ENCODE measurements at places on chromosomes 6 and 20.

DNA sequence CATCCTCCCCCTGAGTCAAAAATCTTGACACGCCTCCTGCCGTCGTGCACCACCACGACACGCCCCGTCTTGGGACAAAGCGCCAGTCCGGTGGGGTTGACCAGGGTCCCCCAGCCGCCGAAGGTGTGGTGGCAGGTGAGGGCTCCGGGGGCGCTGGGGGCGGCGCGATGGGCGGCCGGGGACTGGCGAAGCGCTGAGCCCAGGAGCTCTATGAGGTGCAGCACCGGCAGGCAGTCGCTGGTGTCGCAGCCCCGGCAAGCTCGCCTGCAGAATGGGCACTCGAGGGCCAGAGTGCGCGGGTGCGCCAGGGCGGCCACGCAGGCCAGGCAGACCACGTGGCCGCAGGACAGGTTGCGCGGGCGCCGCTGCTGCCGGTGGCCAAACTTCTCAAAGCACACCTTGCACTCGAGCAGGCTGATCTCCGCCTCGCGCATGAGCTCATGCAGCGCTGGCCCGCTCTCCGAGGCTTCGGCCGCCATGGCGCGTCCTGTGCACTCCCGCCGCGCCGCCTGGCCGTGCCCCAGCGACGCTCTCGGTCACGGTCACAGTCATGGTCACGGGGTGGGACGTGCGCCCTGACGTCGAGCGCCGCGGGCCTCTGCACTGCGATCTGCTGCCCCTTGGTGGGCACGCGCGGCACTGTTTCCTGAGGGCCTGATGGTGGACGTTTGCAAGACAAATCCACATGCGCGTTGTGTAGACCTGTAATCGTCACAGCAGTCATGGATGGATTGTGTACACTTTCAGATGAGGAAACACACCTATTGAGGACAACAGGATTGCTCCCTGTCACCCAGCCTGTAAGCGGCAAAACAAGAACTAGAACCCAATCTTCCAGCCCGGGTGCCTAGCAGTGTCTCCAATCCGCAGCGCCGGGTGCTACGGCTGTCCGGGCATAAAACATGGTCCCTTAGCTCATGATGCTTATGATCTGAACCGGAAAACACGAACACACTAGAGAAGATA is at the start of gene NHLRC1:
TSS of gene NHLRC1 (minus strand) at position 550 of the 966 bp plus-strand sequence. CDS start at position 479, 71 bp downstream.
- peak; percentile 89 for DNase-seq

- DNase-seq, result no peak
These were observed 475 bp upstream of the TMEM181 start for GRCh38 chr6:158559338-158559894.

DNA sequence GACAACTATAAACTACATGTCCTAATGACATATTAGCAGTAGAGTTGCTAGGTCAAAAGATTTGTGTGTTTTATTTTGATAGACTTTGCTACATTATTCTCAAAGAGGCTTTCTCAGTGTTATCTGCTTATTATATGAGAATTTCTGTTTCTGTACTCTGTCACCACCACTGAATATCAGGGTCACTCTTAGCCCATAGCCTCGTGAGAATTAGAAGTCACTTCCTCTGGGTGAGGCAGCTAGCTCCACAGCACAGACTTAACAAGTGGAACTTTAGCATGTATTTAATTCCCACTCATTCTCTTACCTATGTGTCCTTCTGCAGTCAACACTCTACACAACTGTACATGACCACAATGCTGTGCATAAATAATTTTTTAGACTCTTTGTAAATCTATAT is 6.7 kb downstream of the PHACTR2 start:
- DNase-seq, result no peak

GRCh38 chr20:51089840-51090239 is 66.9 kb upstream of the KCNG1 start:
- DNase-seq, result no peak

- no peak for DNase-seq
These were observed 48.1 kb downstream of the RIPOR2 start for GRCh38 chr6:24887545-24888140.

DNA sequence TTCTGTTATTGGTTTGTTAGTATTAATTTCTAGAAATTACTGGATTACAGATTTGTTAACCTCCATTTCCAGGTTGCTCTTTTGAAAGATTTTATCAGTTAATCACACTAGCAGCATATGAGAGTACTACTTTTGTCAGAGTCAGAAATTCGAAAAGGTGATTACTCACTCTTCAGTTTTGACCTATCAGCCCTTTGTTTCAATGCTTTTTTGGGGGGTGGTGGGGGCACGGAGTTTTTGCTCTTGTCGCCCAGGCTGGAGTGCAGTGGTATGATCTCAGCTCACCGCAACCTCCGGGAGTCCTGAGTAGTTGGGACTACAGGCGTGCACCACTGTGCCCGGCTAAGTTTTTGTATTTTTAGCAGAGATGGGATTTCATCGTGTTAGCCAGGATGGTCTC is 149.2 kb downstream of the JARID2 start:
- DNase-seq, result no peak

DNA sequence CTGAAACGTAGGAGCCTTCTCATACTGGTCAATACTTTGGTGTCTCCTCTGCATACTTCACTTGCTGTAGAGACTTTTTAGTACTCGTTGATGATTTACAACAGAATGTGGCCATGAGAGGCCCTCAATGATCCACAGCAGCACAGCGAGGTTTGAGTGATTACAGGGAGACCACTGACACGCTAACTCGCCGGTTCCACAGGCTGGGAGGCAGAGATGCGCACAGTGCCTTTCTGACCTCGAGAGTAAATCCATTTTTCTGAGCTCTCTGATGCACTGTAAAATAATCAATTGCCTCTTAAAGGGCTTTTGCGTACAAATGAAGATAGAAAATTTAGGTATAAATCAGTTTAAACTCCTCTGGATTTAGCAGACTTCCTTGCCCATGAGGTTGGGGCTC is 56.2 kb upstream of the TBC1D7 start:
- DNase-seq, result no peak

- DNase-seq, result no peak
These were observed 70.0 kb downstream of the NRSN1 start for GRCh38 chr6:24195836-24196597.

DNA sequence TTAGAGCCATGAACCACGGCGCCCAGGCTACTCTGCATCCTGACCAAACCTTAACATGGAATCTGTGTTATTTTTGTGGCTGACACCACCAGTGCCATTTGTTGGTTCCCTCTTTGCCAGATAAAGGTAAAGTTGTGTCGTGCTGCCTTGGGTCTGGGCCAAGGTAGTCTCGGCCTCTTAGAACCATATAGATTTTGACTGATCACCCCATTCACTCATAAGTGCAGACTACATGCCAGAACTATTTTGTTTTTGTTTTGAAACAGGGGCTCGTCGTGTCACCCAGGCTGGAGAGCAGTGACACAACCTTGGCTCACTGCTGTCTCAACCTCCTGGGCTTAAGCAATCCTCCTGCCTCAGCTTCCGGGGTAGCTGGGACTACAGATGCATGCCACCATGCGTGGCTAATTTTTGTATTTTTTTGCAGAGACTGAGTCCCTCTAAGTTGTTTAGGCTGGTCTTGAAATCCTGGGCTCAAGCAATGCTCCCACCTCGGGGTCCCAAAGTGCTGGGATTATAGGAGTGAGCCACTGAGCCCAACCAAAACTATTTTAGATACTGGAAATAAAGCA is 19.2 kb upstream of the RIPOR3 start:
- peak; percentile 59 for DNase-seq

- no peak for DNase-seq
These were observed 182.1 kb downstream of the KIF6 start for GRCh38 chr6:39543095-39543494.

DNA sequence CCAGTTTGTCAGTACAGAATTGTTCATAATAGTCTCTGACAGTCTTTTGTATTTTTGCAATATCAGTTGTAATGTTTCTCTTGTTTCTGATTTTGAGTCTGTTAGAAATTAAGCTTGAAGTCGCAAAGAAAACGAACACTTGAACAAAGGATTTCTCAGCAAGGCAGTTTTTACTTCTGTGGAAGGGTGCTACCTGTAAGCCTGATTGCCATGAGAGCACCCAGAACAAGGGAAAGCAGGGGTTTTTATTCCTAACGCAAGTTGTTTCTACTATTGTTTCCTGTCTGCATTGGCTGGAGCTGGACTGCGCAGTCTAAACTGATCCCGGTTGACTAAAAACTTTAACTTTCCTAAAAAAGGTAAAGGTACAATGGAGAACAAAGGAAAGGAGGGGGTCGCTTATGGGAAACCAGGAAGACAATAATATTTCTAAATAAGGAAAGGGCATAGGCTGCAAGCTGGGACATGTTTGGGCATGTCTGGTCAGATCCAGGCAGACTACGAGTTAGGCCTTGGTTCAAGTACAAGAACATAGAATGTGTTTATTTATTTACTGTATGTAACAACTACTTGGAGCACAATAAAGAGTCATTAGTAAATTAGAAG is 28.5 kb downstream of the HLA-B start:
- DNase-seq, result no peak

DNA sequence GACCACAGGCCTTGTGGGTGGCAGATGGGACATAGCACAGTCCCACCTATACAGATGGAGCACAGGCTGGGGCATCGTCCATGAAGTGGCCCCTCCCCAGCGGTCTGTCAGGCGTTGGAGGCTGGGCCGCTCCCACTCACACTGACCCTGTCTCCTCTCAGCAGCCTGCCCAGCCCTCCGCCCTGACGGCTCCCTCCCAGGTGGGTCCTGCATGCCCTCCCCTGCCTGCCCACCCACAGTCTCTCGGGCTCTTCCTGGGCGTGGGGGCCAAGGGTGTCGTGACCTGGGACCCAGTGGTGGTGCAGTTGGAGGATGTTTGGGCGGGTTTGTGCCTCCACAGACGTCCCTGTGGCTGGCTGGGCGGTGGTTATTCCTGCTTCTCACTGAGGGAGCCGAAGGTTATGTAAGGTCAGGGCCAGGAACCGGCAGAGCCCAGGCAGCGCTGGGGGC is 22.3 kb downstream of the COL20A1 start:
- no peak for DNase-seq

GRCh38 chr6:22328474-22328873 is 31.6 kb upstream of the PRL start:
- no peak for DNase-seq

- no peak for DNase-seq
These were observed 34.5 kb upstream of the TSPYL1 start for GRCh38 chr6:116314218-116314617.

DNA sequence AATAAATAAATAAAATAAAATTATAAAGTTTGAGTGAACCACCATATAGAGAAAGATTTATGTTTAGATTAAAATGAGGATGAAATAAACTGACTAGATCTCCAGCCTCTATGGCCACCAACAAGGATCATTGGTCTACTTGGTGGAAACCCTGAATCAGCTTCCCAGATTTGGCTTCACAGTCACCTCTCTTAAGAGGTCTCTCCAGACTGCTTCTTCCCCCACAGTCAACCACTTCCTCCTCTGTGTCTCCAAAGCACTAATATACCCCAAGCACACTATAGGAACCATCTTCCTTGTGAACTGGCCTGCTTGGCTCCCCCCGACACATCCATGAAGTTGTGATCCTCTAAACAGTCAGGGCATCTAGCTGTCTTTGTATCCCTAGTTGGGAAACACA is 529.6 kb upstream of the RNF217 start:
- no peak for DNase-seq

DNA sequence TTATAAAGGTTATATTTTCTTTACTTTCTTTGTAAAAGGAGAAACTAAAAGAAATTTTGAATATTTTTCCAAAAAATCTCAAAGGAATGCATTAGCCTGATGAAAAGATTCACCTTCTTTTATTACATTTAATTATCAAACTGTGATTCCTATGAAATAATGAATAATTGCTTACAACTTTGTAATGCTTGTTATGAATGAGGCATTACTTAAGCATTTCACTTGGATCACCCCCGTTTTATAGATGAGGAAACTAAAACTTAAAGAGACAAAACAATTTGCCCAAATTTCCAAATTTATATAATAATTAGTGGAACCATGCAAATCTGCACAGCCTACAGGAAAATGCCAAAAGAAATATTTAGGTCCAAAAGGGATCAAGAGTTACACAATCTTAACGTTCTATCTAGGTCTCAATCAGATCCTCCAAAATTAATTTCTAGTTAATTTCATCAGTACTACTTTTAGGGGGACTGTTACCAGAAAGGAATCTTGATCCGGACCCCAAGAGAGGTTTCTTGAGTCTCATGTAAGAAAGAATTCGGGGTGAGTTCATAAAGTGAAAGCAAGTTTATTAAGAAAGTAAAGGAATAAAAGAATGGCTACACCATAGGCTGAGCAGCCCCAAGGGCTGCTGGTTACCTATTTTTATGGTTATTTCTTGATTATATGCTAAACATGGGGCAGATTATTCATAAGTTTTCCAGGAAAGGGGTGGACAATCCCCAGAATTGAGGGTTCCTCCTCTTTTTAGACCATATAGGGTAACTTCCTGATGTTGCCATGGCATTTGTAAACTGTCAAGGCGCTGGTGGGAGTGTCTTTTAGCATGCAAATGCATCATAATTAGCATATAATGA is 288.0 kb downstream of the ADGB start:
- DNase-seq, result no peak

- DNase-seq, result peak; percentile 90
These were observed 50.0 kb downstream of the DCDC2 start for GRCh38 chr6:24307881-24308280.

Data from kidney tubule cell (primary cell).